Fibroblast of gingiva (primary cell): ENCODE measurements at places on chromosomes 16 and 17.
A peak's percentile ranks its signal among the peaks of the same experiment; 100 is the strongest.

- no peak for DNase-seq
Measured at GRCh38 chr16:22665048-22665797, 148.7 kb upstream of the HS3ST2 start.

- peak; percentile 7 for DNase-seq
Measured at GRCh38 chr17:8857919-8858318, 9.6 kb downstream of the PIK3R6 start.

GRCh38 chr17:9865586-9865985 lies 39.5 kb downstream of the RCVRN start:
- no peak for DNase-seq

GRCh38 chr17:73393962-73394361 lies 82.2 kb upstream of the CDC42EP4 start:
- no peak for DNase-seq

DNA sequence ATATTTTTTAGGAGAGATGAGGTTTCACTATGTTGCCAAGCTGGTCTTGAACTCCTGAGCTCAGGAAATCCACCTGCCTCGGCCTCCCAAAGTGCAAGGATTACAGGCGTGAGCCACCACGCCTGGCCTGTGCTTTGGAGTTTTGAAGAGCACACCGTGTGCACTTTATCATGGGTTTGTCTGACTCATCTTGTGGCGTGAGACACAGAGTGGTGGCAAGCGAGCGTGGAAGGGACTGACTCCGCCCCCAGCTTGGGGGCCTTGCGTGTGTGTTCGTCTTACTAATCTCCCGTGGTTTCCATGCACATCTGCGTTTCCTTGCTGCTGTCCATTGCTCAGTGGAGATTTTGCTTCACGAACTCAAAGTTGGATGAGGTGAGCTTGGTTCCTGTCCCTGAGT lies 22.9 kb downstream of the CRAMP1 start:
- DNase-seq: no peak
